Aorta (tissue), 5 donors: ENCODE measurements at places on chromosomes 1 and 21. TPM values are rescaled to one million over a fixed set of nuclear protein-coding genes. Genes with fewer than 3 reads are reported as not detected.

- DNase-seq = peak; percentile 26
These were observed 29.3 kb upstream of the COL6A2 start for GRCh38 chr21:46068516-46069079.

DNA sequence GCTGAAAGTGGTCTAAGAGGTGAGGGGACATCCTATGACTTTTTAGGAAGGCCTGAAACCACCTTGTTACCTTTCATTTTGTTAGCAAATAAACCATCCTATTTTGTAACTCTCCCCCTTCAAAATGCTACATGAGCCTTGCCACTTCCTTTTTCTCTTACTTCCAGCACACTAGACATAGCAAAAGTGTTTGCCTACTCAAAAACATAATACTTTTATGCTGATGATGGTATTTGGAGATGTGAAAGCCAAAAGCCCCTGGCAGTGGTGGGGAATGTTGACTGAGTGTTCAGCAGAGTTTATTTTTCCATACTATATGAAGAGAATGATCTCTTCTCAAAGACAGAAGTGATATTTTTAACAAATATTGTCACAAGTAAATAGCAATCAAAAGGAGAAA, 134.2 kb downstream of the EDEM3 start:
- no peak for DNase-seq

GRCh38 chr1:1907098-1907736, 7.8 kb upstream of the CALML6 start:
- peak; percentile 54 for DNase-seq

- peak; percentile 84 for DNase-seq
These were observed 60.5 kb downstream of the ERI3 start for GRCh38 chr1:44294588-44295007.

DNA sequence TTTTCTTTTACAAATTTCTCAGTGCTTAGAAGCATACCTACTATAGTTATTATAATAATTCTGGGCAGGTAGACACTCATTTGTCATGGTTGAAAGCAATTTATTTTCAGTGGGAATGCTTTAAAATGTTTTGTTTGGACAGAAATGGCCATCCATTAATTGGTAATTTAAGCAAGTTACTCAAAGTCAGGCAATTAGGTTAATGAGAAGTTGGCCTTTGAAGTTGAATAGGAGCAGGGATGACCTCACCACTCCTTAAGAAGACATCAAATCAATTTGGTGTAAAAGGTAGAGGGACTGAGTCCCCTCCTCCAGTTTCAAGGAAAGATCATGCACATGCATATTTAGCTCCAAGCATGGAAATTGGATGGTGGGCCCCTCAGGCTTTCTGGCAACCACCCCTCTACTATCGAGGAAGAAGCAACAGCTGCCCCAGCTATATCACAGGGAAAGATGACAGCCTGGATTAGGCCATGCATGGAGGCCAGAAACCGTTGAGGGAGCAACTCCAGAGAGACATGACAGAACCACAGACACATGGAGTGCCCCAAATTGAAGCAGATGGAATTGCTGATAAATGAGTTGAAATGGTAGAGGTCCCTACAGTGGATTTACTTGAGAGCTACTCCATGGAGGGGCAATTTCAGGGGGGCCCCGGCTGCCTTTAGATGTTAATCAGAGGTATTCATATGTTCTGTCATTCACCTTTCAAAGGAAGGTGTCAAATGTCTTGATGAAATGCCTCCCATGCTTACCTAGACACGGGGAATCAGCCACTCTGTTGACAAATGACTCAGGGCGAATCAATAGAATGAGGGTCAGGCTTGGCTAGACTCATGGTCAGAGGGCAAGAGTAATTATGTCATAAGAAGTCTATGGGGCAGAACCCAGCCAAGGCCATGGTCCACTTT, 26.7 kb downstream of the HLX start:
- no peak for DNase-seq

DNA sequence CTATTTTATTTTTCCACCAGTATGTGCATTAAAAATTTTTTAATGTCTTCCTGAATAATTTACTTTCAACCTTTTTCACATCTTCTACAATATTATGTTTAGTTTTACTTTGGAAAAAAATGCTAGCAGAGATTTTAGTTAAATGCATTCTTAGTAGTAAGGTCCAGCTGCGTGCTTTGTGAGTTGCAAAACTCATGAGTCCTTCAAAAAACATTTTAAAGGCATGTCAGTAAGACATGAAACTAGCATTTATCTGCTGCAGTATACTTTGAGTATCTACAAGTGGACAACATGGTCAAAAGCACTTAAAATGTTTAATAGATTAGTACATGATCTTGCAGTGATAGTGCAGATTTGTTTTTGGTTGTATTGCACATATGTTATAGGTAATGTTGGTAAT, 139.0 kb downstream of the HS2ST1 start:
- no peak for DNase-seq

DNA sequence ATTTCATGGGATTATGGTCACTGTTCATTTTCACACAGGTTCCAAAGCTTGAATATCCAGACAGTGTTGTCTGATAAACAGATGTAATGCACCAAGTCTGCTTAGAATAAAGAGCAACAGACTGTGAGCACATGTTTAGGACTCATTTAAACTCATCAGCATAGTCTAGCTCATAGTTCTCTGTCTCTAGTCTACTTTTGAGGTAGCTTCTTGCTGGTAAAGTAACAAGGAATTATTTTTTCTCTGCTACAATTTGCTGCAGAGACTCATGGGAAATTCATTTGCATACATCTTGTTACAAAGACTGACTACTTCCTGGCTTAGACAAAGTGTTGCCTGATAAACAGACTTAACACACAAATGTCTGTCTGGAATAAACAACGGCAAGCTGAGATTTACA, 187.2 kb downstream of the NFIA start:
- DNase-seq = no peak

GRCh38 chr21:31267644-31268043, 76.4 kb downstream of the TIAM1 start:
- DNase-seq = no peak

The MEGF6 gene
- 223 TPM for total RNA-seq

The PDE9A gene
- 11.8 TPM for total RNA-seq

The JAM2 gene
- 61.0 TPM for total RNA-seq

The ATP1A4 gene
- 0.19 TPM for total RNA-seq

The PTBP2 gene
- 46.3 TPM for total RNA-seq

The HSD3B1 gene
- not detected for total RNA-seq

The C4BPA gene
- total RNA-seq = 0.33 TPM
